Pons (tissue), 1 donor: ENCODE measurements at places on chromosomes 7 and 10.

GRCh38 chr10:91761721-91762120 is 36.5 kb upstream of the TNKS2 start:
- DNase-seq, result no peak

- no peak for DNase-seq
Observed at GRCh38 chr10:118214776-118215175, 127.3 kb downstream of the FAM204A start.

- no peak for DNase-seq
Observed at GRCh38 chr10:51694086-51694768, 5.2 kb downstream of the CSTF2T start.

GRCh38 chr7:42350801-42351200 is 113.8 kb upstream of the GLI3 start:
- peak; percentile 8 for DNase-seq

DNA sequence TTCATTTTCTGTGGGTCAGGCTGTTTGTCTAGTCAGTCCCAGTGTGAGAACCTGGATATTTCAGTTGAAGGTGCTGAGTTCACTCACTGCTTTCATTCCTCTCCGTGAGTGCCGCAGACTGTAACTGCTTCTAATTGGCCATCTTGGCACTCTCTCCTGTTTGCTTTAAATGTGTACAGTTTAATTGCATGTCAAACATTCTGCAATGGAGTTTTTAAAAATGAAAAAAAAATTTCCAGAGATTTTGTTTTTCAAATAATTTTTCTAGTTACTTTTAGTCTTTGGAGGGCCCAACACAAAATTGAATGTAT is 87.8 kb downstream of the CCSER2 start:
- DNase-seq, result no peak

- no peak for DNase-seq
Observed at GRCh38 chr7:158992759-158993158, 136.4 kb downstream of the DYNC2I1 start.

DNA sequence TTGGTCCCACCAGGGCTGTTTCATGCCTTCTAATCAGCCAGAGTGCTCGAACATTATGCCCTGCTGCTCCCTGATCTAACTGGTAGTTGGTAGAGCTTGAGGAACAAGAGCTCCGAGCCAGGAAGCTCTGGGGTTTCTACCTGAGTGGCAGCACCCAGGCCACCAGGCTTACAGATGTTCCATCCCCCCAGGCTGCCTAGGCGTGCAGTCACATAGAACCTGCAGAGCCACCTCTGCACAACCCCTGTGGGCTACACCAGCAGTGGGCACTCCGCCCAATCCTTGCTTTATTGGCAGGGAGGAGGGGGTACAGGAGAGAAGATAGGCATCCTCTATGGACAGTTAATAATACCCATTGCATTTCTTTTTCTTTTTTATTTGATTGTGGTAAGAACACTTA is 21.8 kb downstream of the MAP3K8 start:
- no peak for DNase-seq

- DNase-seq, result no peak
Observed at GRCh38 chr7:71298378-71298777, 166.4 kb downstream of the GALNT17 start.
